AG10803 (cell line): ENCODE measurements at places on chromosomes 16 and 17.

- DNase-seq, result no peak
Measured at GRCh38 chr16:4566144-4566543, 10.0 kb downstream of the C16orf96 start.

DNA sequence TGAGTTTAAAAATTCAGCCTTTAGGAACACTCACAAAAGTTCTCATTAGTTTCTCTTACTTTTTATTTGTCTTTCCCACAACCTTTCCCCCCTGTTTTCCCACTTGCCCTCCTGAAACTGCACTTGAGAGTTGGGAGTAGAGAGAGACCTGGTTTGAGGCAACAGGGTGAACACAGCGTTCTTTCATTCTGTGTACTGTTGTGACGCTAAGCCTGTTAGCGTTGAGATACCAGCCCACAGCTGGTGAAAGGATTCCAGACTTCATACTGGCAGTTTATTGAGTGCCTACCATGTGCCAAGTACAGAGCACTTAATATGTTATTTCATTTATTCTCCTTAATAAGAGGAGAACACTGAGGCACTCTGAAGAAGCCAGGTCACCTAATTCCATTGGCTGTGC, 10.3 kb downstream of the TNRC6C start:
- DNase-seq, result no peak

DNA sequence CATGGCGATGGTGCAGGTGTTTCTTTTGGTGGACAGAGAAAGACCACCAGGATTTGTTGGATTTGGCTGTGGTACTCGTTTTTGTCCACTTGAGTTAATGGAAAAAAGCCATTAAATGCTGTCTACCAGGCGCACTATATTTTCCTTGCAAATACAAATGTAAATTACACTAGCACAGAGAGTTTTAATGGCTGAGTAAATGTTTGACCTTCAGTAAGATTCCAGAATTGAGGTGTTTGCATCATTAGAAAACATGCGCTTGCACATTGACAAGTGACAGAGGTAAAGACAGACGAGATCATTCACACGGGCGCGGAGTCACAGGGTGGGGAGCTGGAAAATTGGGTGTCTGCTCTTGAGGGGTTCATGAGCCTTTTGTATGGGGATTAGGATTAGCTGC, 53.5 kb upstream of the AKTIP start:
- DNase-seq, result no peak

DNA sequence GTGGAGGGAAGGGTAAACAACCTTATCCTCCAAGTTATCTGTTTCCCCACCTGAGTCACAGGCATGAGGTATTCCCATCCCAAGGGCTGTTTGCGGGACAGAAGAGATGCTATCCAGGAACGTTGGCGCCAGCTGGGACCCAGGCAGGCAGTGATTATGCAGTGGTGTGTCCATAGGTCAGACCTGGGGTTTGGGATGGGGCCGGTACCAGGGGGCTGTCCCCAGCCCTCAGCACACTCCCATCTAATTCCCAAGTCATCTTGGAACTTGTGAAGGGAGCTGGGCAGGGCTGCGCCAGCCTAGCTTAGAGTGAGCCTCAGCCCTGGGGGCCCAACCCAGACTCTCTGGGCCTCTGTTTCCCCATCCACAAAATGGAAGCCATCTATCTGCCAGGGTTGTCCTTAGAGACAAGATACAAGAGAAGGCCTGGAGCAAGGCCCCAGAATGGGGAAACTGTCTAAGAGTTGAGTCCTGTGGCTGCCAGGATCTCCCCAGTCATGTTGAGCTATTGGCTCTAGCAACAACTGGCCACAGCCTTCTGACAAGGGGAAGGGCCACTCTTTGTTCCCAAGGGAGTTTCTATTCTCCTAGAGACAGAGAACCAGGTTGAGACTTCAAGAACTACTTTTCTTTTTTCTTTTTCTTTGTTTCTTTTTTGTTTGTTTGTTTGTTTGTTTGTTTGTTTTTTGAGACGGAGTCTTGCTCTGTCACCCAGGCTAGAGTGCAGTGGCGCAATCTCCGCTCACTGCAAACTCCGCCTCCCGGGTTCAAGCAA, 9.8 kb upstream of the JUP start:
- DNase-seq, result no peak

GRCh38 chr16:30867747-30868146, 26.1 kb downstream of the BCL7C start:
- no peak for DNase-seq
